ENCODE measurements at places on chromosomes 5 and 9.

DNA sequence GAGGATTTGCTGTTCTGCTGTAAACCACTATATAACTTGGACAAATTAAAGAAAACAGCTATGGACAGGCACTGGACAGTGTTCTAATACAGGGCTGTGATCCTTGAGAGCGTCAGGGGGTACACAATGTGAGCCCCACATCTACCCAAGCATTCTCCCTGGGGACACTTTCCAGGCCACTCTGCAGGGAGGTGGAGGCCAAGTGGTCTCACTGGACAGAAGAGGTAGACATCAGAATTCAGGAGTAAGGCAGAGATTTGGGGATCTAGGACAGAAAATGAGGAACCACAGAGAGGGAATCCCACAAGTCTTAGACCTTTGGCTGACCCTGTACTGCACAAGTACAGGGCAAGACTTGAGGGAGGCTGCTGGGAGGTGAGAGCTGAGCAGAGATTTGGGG is 3.8 kb upstream of the IGFBPL1 start:
- no peak for DNase-seq

DNA sequence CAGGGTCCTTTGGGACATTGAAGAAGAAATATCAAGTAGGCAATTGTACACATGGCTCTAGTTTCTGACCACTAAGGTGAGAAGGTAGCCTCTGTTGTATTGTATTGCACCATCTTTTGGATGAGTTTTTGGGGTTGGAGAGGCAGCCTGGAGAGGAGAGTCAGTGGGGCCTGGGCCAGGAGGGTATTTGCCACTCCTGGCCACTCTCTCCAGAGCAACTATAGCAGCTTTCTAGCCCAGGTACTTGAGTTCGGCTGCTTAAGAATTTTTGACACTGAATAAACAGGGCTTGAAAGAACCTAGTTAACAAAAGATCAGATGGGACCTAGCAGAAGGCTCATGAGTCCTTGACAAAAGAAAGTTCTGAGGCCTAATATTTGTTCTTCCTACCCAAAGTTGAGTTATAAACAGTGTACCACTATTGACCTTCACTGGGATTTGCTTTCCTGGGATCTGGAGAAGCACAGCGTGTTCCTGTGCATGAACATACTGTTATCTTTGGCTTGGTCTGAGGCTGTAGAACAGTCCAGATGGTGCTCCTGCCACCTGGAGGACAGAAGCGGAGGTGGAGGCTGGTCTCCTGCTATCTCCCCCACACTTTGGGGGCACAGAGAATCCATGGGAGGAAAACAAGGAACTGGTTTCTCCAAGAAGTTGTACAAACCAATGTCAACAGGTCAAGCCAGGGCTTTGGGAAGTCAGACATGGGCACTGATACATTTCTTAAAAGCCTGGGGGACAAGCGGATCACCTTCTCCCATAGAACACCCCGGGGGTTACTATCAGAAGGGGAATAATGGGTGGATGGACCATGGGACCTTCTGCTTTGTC is 110.4 kb upstream of the LIFR start:
- DNase-seq, result no peak

DNA sequence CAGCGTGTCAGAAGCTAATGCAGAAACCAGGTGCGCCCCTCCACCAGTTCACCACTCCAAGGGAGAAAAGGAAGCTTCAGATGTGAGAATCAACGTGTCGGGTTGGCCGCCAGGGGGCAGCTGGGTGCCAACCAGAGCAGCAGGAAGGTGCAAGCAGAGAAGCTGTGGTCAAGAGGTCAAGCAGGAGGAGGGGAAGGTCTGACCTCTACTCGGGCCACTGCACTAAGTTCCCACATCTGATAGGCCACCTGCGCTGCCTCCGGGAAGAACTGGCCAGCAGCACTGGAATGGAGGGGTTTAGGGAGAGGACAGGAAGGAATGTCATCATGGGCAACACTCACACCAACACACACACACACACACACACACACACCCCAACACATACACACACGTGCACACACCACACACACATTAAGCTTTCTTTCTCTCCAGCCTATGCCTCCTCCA is 31.4 kb downstream of the ANXA6 start:
- DNase-seq, result peak; percentile 80

DNA sequence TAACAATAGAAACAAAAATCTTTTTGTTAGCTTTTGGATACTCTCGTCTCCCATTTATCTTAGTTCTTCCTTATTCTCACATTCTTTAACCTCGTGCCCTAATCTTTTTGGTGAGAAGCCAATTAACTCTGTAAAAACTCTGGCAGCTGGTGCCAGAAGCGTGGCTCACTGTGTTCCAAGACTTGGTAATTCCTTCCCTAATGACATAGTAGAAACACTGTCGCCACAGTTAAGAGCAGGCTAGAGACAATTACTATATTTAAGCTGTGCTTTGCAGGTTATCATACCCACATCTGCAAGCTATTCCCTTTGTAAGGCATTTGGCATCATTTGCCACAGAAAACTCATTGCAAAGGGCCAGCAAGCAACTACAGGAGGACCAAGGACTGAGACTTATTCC is 160.9 kb upstream of the PIK3R1 start:
- no peak for DNase-seq

GRCh38 chr9:136117291-136117915 is 1.3 kb downstream of the TMEM250 start:
- no peak for DNase-seq

DNA sequence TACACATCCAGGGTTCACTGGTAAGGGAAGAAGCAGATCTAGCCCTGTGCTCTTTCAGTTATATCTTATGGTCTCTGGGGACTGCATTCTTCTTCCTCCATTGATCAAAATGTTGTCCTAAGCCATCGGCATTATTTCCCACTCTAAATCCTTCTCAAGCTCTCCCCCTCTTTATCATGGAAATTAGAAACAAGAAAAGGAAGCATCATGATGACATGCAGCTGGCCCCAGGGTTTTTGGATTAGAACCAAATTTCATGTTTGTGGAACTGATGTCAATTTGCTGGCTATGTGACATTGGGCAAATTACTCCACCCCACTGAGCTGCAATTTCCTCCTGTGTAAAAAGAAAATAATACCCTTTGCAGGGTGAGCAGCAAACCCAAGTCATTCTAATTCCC is 39.5 kb downstream of the MFAP3 start:
- no peak for DNase-seq

- DNase-seq, result no peak
Observed at GRCh38 chr5:58048954-58049353, 410.9 kb downstream of the PLK2 start.
